ENCODE measurements at places on chromosomes 5 and 9.

DNA sequence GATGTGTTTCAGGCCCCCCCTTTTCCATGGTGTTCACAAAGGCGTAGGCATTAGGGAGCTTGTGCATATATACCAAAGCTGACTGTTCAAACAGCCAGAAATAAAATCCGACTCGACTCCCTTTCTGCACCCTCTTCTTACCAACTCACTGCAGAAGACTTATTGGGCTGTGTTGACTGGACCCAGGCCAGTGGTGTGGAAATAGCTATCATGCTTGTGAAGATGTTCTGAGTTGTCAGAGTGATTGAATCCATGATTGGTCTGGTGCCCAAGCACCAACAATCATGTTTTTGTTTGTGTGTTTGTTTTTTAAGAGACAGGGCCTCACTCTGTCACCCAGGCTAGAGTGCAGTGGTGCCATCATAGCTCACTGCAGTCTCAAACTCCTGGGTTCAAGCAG, 21.6 kb downstream of the TJP2 start:
- no peak for DNase-seq

- no peak for DNase-seq
These were observed 35.6 kb downstream of the RASA1 start for GRCh38 chr5:87303324-87303723.

- DNase-seq = no peak
These were observed 5.2 kb downstream of the GNAQ start for GRCh38 chr9:78026416-78026815.

GRCh38 chr9:78606001-78606379, 309.1 kb downstream of the PSAT1 start:
- no peak for DNase-seq

DNA sequence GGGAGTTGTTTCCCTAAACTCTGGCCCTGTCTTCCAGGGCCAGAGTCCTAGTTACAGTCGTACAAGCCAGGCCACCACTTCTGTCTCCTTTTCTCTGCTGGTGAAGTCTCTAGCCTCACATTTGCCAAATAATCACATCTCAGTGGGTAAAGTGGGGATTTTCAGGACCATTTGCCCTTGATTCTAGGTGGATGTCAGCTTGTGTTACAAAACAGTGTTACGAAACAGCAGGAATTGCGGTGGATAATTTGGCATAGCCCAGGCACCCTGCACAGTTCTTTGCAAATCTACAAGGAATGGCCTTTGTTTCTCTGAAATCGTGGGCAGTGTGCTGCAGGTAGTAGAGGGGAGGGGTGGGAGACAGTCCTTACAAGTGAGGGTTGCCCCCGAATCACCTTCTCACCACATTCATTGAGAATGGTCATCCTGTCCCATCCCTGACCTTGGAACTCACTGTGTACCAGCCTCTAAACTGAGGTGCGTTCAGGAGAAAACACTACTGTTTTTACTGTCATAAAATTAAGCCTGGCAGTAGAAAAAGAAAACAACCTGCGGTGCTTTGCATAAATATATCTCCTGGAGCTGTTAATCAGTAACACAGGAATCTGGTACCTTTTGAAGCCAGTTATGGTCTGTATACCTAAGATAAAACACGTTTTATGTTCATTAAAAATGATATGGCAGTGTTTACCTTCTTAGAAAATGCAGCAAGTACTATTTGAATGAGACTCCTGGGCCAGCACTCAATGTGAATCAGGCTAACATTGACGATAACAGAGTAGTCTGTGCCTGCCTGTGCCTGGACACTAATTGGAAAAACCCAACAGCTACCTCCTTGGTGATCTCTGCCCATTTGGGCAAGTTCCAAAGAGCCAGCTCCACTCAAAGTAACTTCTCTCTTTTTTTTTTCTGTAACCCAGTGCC, 44.3 kb downstream of the CYSTM1 start:
- no peak for DNase-seq

DNA sequence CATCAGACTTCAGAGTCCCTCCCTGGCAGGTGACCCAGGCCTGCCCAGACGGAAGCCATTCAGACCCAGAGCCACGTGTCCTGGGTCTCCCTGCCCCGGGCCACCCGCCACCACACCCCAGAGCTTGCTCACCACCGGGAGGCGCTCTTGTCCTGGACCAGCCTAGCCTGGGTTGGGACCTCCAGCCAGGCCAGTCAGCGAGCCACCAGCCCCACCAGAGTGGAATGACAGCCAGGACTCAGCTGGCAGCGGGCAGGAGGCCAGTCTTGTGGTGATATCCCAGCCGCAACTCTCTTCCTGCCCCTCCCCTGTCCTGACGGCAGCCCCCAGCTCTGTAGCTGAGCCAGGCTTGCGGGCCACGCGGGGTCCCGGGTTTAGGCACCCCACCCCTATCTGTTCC, 1.7 kb upstream of the PTGDS start:
- peak; percentile 56 for DNase-seq

DNA sequence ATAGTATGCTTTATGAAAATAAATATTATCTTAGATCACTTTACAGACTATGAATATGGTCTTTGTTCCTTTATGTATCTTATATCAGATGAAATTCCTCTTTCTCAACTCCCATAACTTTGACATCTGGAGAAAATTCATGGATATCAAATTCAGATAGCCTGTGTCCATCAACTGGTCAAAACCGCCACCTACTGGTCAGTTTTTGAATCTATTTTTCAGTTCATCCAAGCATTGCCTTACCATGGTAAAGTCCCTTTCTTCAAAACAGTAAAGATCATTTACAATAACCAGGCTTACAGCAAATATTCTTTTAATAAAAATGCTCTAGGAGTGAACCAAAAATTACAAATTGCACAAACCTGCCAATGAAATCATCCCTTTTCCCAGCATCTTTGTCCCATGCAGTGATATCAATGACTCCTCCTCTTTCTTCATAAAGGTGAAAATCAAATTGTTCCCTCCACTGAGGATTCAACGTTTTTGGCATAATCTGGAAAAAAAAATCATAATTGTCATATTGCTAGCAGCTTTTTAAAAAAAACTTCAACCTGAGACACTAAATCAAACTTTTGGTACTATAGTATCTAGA, 290.5 kb downstream of the SLF1 start:
- DNase-seq = no peak

GRCh38 chr9:88953381-88954029, 37.8 kb upstream of the S1PR3 start:
- no peak for DNase-seq

GRCh38 chr9:82369251-82369945, 380.8 kb downstream of the SPATA31D1 start:
- no peak for DNase-seq

DNA sequence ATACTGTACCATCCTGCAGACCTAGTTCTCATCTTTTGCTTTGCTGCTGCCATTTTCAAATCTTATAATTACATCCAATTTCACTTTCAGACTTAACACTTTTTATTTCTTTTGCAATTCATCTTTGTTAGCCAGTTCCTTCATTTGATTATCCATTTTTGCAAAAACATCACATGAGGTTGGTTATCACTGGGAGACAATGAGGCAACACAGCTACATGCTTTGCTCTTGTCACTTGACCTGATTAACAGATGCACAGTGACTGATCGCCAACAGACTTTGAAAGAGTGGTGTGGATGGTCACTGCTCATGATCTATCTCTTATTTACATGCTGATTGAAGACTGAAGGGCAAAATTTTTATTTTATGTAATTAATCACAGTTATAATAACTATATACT, 17.0 kb upstream of the RNF20 start:
- no peak for DNase-seq

GRCh38 chr5:1985781-1986180, 103.1 kb upstream of the IRX4 start:
- no peak for DNase-seq

DNA sequence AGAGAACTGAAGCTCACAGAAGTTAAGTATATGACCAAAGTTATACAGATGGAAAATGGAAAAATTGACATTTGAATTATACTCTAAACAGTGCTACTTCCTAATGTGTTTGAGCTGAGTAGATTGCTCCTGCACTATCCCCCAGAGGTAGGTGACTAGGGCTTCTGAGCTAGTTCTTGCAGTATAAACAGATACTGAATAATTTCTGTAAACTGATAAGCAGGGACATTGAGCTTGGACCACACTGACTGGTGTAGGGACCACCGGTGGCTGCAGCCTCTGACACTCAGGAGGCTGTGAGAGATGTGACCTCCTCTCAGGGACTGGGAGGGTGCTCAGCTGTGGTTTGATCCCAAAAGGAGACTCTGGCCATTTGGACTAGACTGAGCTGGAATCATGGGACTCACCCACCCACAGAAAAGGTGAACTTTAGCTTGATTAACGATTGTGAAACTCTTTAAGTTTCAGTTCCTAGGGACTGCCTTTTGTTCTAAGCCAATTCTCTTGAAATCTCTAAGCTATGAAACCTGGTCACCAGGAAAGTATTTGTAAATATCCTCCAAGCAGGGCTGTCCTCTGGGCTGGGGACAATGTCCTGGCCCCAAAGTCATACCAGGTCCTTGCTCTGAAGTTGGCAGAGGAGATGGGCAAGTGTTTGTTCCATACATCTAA, 291.5 kb downstream of the SEC61B start:
- no peak for DNase-seq

GRCh38 chr5:173697931-173698579, 81.6 kb upstream of the BOD1 start:
- no peak for DNase-seq

DNA sequence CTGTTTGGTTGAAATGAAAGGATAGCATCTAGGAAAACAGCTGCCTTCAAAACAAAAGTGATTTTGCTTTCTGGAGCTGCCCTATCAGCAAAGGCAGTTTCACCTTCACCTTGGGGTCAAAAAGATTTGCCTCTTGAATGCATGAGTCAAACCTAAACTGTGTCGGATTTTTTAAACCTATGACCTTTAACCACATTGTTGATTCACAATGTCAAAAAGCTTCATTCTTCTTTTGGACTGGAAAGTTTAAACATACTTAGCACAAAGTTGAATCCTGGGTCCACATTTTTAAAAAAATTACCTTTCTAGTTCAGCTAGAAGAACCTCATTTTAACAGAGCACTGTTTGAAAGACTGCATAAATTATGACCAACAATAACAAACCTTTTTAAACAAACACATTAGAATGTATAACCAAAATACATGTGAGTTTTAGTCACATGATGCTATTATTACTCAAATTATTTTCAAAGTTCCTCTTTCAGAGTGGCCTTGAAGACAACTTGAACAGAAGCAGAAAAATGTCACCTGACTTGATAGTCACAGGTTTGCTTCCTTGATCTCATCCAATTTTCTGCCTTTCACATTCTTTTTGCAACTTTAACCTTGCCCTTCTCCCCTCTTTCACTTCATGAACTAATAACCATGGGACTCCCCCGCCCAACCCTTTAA, 109.7 kb upstream of the LHFPL2 start:
- no peak for DNase-seq

DNA sequence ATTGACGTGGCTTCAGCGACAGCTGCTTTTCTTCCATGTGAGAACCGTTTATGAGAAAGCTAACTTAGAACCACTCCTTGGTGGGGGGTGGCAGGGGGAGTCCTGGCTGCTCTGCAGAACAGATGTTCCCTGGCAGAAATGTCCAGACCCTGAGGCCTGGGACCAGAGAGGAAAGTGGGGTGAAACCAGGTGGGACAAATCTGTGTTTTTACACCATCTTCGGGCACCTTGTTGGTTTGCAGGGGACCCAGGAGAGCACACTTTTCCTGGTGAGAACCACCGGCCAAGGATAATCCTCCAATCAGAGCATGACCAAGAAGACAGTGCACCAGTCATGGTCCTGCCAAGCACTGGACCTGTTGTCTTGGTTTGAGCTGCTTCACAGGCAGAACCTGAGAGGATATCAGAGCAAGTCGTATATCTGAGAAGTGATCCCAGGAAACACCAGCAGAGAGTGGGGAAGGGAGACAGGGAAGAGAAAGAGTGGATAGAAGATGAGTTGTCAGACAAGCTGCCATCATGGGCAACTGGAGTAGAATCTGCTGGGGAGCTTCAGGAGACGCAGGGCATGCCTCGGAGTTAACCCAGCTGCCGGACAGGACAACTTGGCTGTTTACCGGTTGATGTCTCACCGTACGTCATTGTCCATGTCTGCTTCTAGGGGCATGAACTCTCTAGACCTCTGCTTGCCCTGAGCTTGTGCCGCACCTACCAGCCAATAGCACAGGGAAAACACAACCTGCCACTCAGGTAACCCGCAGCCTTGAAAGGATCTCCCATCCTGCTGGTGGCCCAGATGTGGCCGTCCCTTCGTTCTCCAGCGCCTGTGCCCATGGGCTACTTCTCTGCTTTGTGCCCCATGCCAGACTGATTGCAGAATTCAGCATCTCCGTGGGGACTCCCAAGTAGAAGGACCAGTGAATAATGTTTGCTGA, 178.4 kb upstream of the MVB12B start:
- no peak for DNase-seq

GRCh38 chr9:80117031-80117430, 545.3 kb downstream of the TLE4 start:
- no peak for DNase-seq

DNA sequence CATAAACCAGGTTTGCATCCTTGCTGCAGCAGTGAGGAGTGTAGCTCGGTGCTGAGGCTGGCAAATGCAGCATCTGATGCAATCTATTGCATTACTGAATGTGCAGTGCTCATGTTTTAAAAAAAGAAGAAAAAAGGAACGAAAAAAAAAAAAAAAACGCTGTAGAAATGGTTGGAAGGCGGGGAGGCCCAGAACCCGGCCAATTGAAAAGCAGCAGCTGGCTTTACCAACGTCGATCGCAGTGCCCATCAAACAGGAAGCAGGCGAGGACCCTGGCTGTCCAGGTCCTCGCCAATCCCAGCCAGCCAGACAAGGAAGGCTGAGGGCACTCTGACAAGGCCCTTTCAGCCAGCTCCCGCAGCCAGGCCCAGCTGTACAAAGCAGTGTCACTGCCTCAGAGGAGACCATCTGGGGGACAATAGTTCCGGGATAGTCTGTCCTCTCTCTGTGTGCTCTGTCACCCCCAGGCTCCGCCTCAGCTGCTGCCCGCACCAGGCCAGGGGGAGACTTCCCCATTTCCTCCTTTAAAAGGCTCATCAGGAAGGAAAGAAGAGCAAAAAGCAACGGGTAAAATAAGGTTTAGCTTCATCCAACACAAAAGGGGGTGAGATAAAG, 21.8 kb upstream of the CPEB4 start:
- no peak for DNase-seq

DNA sequence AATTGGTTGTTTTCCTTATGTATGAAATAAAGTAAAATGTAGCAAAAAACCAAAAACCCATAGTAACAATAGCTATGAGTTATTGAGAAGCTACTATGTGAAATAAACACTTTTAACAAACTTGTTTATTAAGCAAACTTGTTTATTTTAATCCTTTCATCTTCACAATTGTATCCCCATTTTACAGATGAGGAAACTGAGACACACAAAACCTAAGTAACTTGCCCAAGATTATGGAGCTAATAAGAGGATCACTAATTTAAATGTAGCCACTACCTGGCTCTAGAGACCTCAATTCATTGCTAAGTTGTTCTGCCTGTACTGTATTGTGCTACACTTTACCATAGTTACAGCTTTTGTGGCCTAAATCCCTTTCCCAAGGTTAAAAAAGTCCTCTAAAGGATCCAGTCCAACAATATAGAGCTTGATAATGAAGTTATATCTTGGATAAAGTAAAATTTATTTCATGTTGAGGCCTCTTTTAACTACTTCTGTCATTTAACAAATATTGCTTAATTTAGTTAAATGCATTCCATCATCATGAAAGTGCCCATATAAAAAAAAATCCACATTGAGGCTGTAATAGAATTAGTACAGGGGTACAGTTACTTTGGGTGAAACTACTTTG, 22.1 kb downstream of the HOMER1 start:
- no peak for DNase-seq

All from activated CD4-positive, CD25-positive, alpha-beta regulatory T cell treated with anti-CD3 and anti-CD28 coated beads, Interleukin-2, amount 50 U/mL, for 72 hours (primary cell).